ENCODE measurements at places on chromosomes 11 and 22.
A peak's percentile ranks its signal among the peaks of the same experiment; 100 is the strongest.

- DNase-seq = no peak
These were observed 2.5 kb upstream of the ZDHHC8 start for GRCh38 chr22:20128902-20129746.

GRCh38 chr22:30176431-30176830 is 70.1 kb downstream of the LIF start:
- DNase-seq = no peak

GRCh38 chr11:74237541-74237940 is 66.5 kb downstream of the PPME1 start:
- DNase-seq = no peak

DNA sequence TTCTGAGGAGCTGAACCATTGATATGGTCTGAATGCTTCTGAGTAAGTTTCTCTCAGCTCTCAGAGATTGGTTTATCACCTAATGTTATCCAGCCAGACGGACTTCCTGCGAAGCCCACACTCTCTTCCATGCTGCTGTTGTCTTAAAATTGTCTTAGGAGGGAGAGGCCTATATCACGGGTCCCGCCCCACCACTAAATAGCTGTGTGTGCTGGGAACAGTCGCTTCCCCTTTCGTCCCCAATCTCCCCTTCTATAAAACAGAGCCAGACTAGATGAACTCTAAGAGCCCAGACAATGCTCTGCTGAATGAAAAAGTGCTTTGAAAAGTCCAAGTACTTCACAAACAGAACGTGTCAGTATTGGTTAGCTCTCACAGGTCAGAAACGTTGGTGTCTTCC is 81.4 kb upstream of the AKIP1 start:
- no peak for DNase-seq

GRCh38 chr22:17095538-17095937 is 10.7 kb downstream of the IL17RA start:
- no peak for DNase-seq

DNA sequence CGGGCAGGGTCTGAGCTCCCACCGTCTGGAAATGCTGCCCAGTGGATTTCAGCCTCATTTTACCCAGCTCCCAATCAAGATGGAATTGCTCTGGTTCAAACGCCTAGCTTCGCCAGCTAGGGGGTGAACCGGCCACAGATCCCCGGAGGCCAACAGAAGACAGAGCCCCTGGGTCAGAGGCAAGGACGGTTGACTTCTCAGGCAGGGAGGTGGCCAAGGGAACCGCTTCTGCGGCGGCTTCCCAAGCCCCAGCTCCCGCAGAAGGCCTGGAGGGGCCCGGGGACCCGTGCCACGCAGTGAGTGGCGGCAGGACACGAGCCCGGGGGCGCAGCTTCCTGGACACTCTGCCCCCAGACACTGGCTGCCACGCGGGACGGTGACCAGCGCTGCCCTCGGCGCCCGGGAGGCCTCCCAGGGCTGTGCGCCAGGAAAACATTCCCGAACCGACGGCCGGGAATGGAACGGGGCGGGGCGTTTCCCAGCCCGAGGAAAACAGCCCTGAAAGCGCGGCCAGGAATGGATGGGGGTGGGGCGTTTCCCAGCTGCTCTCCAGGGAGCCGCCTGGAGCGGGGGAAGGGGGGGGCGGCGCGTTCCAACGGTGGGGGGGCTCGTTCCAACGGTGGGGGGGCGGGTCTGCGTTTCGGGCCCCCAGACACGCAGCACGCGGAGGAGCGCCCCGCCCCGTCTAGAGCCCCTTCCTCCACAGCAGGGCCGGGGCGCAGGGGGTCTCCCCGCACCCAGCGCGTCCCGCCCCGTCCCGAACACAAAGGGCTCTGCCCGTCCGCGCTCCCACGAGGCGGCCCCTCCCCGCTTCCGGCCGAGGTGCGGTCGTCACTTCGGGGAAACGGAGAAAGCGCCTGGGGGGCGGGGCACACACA is 13.5 kb upstream of the B4GALNT4 start:
- DNase-seq = peak; percentile 92

- no peak for DNase-seq
These were observed 8.6 kb downstream of the PHLDB1 start for GRCh38 chr11:118615976-118616371.

DNA sequence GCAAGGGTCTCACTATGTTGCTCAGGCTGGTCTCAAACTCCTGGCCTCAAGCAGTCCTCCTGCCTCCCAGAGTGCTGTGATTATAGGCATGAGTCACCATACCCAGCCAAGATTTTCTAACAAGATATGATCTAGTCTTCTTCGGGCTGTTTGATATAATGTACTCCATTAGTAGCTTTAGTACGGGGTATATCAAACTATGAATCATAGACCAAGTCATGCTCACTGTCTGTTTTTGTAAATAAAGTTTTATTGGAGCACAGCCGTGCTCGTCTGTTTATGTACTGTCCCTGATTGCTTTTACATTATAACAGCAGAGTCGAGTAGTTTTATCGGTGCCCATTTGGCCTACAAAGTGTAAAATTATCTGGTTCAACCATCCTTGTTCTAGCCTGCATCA is 43.9 kb upstream of the GRIK4 start:
- no peak for DNase-seq

DNA sequence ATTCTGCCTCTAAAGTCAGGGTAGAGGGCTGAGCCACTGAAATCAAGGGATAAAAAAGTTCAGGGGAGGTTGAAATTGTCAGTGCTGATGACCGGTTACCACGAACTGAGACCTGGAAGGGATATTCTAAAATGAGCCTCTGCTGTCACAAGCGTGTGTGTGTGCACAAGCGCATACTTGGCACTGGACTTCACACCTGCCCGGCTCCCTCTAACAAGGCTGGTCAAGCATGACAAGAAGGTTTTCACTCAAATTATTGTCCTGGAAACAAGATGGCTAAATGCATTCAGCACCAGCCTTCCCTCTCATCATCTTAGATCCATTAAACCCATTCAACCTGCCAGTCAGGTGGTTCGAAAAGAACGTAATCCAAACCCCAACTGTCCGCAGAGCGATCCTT is 54.8 kb upstream of the CECR2 start:
- DNase-seq = no peak

GRCh38 chr11:81975261-81975900 is 758.3 kb downstream of the FAM181B start:
- no peak for DNase-seq

Data from fibroblast of the conjunctiva (primary cell).